H9 (cell line): ENCODE measurements at places on chromosomes 2 and 18. TPM values are rescaled to one million over a fixed set of nuclear protein-coding genes. Genes with fewer than 3 reads are reported as not detected.

GRCh38 chr2:239688840-239689239 lies 288.0 kb upstream of the HDAC4 start:
- no peak for DNase-seq

DNA sequence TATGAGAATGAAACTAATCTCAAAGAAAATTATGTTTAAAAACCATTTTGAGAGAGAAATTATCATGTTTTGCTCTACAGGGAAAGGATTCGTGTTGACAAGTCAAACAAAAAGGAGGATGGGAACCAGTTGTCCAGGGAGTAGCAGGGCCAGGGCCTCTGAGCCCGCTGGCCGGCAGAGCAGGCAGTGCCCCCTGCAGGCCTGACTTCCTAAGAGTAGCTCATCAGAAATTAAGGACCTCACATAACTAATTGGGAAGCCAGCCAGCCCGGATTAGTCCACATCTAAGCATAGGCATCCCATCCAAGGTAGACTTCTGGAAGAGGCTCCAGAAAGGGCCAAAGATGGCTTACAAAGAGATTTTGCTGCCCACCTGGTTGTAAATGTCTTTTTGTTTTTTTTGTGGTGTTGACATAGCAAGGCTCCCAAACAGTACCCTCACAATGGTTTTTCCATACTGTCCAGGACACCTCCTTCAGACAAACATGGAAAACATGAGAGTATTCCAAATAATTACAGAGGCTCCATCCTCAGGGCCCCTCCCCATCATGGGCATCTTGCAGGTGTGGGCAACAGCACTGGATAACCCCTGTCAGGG lies 241.2 kb upstream of the TANK start:
- DNase-seq = peak; percentile 70

DNA sequence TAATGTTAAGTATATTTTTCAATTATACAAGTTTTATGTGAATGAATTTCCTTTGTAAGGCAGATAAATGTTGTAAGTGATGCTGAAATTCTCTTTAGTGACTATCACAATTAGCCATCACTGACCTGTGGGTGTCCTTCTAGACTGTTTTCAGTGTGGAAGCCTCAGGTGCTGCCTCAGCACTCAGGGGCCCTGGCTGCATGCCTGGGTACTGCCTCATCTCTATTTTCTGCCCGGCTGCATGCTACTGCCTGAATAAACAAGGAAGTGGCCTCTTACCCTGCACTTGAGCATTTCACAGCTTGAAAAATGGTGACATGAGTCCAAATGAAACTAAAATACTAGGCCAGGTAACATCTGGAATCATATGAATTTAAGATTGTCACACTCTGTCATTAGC lies 787.6 kb upstream of the SALL3 start:
- DNase-seq = peak; percentile 62

- no peak for DNase-seq
Observed at GRCh38 chr18:9691235-9691634, 16.9 kb upstream of the RAB31 start.

GRCh38 chr2:68295516-68295915 lies 24.2 kb downstream of the CNRIP1 start:
- DNase-seq = no peak

GRCh38 chr2:25557179-25558036 lies 116.0 kb downstream of the DTNB start:
- DNase-seq = no peak

CPLX4 gene
- not detected in 2 replicates for total RNA-seq

TXNDC2 gene
- total RNA-seq = 0.28 TPM in 1 of 2 replicates, not detected in the other

GRCh38 chr2:38182492-38183003 lies 106.6 kb upstream of the CYP1B1 start:
- no peak for DNase-seq

DNA sequence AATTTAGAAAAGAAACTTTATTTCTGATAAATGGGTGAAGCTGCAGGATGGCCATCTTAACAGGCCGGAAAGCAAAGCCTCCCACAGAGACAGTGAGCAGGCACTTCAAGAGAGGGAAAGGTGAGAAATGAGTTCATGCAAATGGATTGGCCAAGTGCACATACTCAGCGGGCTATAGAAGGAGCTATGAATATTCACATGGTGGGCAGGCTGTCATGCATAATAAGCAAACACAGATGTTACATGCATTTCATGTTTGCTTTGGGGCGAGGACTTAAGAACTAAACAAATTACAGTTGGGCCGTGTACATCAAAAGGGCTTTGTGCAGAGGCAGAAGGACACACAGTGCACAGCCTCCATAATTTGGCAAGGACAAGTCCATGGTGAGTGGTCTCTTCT lies 69.8 kb upstream of the MAL start:
- no peak for DNase-seq
